AG04450 (cell line): ENCODE measurements at places on chromosomes 11 and 22. TPM values are rescaled to one million over a fixed set of nuclear protein-coding genes. Genes with fewer than 3 reads are reported as not detected.

GRCh38 chr11:110782616-110783015 lies 70.4 kb upstream of the ARHGAP20 start:
- no peak for DNase-seq

Gene MRTFA
- 6.8 and 11.6 TPM in 2 replicates for polyA plus RNA-seq

- no peak for DNase-seq
Measured at GRCh38 chr11:109584001-109584972, 162.3 kb downstream of the C11orf87 start.

Gene MUC2
- polyA plus RNA-seq = not detected in 2 replicates

Gene SLN
- not detected in 2 replicates for polyA plus RNA-seq

Gene HINFP
- 14.9 and 16.4 TPM in 2 replicates for polyA plus RNA-seq

- no peak for DNase-seq
Measured at GRCh38 chr11:18789942-18790341, 1.7 kb downstream of the PTPN5 start.

DNA sequence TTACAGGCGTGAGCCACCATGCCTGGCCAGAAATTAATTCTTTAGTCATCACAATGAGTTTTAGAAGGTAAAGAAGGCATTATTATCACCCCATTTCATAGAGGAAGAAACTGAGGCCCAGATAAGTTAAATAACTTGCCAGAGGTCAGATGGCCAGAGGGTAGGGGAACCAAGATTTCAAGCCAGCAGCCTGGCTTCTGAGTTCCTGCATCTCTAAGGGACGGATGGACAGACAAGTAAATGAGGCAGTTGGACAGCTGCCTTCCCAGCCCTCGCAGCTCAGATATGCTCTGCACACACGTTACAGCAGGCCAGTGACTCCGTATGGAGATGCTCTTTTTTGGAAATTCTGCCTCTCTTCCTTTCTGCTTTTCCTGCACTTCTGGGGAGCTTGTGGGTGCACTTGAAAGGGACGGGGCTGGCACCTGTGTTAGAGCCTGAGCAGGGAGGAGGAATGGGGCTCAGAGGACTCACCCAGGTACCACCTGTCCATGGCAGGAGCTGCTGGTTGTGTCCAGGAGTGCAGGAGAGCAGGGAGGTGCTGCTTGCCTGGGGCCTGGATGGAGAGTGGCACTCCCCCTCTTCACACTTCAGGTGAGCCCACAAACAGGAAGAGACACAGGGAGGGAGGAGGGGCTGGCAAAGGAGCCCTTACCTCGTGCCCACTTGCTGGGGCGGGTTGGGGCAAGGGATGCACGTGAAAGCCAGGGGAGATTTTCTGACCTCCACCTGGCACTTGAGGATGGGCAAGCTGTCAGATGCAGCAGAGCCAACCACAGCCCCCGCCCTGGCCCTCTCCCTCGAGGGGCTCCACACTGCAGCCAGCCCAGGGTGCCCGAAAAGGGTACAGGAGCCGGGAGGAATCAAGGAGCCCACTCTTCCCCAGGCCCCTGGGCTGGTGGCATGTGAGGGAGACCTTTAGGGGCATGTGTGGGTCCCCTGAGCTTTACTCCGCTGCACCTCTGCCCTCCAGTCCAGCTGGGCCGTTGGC lies 3.3 kb upstream of the FXYD2 start:
- DNase-seq = no peak

Gene OR8J3
- polyA plus RNA-seq = not detected in 2 replicates

DNA sequence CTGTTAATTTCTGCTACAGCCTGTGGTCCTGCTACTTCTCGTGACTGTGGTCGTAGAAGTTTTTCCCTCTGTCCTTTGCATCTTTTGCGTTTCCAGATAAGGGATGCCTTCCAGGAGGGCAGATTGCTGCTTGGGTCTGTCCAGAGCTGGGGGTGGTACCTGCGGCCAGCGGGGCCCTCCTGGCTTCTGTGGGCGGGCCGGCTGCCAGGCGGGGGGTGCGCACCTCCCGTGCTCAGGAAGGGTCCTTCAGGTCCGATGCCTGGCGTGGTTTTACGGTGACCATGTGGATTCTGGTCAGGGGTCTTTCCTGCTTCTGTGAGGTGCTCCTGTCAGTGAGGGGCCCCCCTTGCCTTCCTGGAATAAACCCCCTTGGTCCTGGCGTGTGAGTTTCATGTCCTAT lies 84.8 kb downstream of the KCNQ1 start:
- DNase-seq = no peak

Gene NRGN
- polyA plus RNA-seq = 3.4 and 4.1 TPM in 2 replicates

GRCh38 chr11:128653801-128654231 lies 40.1 kb upstream of the FLI1 start:
- no peak for DNase-seq

GRCh38 chr22:41429232-41429950 lies 17.2 kb downstream of the TOB2 start:
- no peak for DNase-seq

DNA sequence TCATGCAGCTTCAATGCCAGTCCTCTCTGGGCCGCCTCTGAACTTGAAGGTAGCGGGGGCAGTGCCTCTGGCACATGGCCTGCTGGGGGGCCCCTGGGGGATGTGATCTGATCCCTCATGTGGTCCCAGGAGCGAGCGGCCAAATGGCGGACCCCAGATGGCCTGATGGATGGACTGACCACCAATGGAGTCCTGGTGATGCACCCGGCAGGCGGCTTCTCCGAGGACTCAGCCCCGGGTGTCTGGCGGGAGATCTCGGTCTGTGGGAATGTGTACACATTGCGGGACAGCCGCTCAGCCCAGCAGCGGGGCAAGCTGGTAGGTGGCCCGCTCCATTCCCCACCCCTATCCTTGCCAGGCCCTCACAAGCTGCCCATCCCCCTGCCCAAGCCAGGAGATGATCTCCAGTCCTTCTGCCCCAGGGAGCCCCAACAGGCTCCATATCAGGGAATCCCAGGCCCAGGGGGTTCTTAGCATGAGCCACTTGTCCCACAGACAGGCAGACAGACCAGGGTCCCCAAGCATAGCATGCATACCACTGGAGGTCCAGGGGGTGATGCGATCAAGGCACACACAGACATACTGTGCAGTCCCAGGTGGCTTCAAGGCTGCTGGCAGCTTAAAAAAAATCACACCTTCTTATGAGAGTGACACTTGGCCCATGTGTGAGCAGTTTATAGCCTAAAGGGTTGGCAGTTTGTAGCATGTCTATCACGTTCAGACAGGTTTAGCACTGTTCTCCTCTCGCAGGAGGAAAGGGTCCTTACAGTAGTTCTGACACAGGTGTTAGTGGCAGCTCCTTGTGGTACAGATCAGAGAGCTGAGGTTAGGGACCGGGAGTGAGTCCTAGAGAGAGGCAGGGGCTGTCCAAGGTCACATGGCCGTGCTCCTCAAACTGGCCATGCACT lies 6.4 kb upstream of the DPP3 start:
- no peak for DNase-seq

GRCh38 chr11:74948546-74948897 lies 369 bp downstream of the XRRA1 start:
- no peak for DNase-seq

Gene HEPHL1
- polyA plus RNA-seq = 0.02 and 0.04 TPM in 2 replicates

Gene RFPL1
- not detected in 2 replicates for polyA plus RNA-seq

Gene BDNF
- polyA plus RNA-seq = 72.0 and 85.6 TPM in 2 replicates

GRCh38 chr11:119110439-119110838 lies 3.3 kb downstream of the C2CD2L start:
- no peak for DNase-seq

Gene ABCG4
- 0.21 and 0.30 TPM in 2 replicates for polyA plus RNA-seq

DNA sequence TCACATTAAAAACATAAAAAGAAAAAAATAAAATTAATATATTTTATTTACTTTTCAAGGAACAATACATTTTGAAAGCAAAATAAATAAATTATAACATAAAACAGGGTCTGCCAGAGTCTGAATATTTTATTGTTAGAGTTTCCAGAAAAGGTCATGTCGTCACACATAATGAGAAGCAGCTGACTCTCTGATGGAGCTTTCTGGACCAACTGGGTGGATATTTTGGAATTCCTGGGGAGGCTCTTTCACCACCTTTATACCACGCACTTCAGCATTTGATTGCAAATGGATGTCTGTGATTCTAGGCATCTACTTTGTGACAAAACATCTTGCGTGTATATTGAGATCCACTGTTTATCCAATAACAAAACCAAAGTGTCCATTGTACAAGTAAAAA lies 455.0 kb upstream of the CCDC179 start:
- DNase-seq = no peak

DNA sequence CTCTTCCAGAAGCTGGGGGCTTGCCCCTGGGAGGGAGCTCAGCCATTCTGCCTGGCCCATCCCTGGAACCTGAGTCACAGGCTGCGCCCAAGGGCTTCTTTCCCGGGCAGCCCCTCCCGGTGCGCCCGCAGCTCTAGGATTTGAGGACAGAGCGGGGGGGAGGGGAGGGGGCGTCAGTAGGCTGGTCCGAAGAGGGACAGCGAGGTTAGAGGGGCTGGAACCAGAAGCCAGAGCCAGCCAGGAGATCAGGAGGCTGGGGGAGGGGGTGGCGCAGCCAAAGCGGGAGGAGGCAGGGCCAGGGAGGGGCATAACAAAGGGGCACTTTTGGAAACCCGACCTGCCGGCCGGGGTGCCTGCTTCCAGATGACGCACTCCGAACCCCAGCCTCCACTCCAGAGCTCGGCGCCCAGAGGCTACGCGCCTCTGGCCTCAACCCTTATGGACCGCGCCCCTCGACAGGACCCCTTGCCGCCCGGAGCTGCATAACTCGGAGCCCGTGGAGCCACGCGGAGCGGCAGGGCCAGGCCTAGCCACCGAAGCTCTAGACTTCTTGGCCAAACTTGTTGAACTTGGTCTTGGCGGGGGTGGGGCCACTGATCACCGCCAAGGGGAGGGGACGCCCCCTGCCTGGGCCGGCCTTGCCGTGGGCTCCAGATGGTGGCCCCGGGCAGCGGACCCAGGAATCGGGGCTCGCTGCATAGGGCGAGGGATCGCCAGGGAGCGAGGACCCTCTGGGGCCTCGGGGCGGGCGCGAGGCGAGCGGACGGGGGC lies 744 bp downstream of the PACSIN3 start:
- DNase-seq = no peak

Gene RASGRP2
- 0.16 and 0.43 TPM in 2 replicates for polyA plus RNA-seq

GRCh38 chr22:40855071-40855978 lies 1.1 kb downstream of the ST13 start:
- DNase-seq = no peak

Gene TPBGL
- 0.02 TPM in 1 of 2 replicates, not detected in the other for polyA plus RNA-seq

DNA sequence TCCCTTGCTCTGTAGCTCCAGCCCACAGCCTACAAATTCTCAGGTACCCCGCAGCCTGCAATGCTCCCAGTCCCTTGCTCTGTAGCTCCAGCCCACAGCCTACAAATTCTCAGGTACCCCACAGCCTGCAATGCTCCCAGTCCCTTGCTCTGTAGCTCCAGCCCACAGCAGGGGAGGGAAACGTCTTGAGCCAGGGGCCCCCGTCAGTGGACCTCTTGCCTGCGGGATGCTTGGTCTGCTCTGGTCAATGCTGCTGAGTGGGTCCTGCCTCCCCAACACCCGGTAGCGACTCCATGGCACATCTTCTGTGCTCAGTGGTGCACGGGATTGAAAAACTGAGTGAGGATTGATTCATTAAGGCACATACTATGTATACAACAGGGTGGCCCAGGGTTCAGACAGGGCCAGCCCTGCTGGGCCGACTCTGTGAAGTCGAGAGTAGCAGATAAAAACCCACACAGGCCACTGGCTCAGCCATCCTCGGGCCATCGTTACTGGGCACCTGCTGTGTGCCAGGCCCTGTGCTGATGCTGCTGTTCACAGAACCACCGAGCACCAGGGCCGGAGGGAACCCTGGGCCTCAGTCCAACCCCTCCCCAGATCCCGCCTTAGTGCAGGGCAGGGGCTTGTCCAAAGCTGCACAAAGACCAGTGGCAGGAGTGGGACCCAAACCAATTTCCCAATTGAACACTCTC lies 69.7 kb downstream of the MYO7A start:
- DNase-seq = no peak

- DNase-seq = no peak
Measured at GRCh38 chr22:46138058-46138797, 12.1 kb upstream of the PPARA start.

DNA sequence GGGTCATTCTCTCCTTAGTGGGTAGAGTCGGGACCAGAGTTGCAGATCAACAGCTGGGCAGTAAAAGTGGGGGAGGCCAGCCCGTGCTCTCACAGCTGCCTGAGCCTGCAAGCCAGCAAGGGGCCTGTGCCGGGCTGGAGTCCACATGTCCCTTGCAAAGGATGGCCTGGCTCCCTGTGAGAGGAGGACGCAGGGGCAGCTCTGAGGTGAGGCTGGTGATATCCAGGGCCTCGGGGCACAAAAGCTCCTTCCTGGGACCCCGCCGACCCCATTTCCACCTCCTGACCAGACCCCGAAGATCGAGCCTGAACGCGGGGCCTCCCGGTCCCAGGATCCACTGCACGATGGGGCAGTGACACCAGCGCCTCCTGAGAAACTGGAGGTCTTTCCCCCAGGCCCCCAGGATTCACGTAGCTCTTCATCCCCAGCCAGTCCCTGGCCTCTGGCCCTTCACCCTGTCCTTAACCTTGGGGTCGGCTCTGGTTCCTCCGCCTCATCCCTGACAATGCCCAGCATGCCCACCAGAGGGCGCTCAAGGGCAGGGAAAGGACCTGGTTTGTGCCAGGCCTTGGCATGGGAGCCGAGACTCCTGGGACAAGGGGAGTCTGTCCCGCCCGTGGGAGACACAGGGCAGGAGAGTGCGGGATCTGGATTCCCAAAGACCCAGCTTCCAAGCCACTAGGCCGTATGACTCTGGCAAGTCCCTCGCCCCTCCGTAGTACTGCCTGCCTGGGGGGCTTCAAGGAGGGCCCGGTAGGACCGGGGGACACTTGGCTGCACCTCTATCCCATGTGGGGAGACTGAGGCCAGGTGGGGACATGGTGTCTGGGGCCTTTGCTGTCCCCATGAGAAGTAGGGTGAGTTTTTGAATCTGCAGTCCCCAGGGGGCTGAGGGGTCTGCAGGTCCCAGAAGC lies 17.8 kb upstream of the WNT7B start:
- DNase-seq = no peak

Gene LMF2
- 25.7 and 46.6 TPM in 2 replicates for polyA plus RNA-seq

Gene CD3G
- polyA plus RNA-seq = not detected in 2 replicates

DNA sequence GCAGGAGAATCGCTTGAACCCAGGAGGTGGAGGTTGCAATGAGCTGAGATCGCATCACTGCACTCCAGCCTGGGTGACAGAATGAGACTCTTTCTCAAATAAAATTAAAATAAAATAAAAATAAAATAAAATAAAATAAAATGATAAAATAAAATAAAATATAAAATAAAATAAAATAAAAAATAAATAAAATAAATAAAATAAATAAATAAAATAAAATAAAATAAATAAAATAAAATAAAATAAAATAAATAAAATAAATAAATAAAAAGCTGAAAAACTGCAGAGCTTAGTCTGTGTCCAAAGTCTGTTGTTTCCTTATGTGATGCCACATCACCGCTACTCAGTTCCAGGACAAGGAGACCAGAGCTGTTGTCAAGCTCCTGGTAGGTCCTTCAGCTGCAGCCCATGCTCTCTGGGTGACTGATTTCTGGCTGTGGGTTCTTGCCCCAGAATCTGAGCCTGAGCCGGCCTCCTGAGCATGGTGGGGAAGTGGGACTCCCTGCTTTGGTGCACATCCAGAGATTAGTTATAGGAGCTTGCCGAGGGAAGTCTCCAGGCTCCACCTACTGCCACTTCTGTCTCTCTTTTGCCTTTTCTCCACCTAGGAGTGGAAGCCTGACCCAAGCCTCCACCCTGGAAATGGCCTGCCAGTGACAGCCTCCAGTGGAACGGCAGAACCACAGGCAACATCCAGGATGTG lies 31.3 kb upstream of the ADA2 start:
- DNase-seq = no peak

Gene C11orf52
- polyA plus RNA-seq = 0.38 and 0.61 TPM in 2 replicates

Gene WNT11
- polyA plus RNA-seq = not detected in 2 replicates
